ENCODE measurements at places on chromosomes 7 and 10.

DNA sequence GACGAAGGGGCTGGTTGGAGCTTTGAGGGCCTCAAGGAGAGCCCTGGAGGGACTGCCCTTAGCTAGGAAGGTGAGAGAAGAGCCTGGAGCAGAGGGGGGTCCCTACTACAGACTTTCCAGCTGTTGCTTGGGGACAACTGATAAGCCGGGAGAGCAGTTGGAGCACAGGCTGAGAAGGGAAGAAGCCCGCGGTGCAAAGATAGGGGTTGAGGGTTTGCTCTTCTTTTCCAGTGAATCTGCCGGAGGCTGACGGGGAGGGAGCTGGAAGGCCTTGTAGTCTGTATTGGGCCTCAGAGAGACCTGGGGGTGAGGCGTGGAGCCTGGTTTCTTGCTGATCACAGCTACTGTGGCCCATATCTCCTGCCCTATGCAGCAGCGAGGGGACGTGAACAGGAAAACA, 23.7 kb downstream of the CYP26A1 start:
- no peak for DNase-seq

DNA sequence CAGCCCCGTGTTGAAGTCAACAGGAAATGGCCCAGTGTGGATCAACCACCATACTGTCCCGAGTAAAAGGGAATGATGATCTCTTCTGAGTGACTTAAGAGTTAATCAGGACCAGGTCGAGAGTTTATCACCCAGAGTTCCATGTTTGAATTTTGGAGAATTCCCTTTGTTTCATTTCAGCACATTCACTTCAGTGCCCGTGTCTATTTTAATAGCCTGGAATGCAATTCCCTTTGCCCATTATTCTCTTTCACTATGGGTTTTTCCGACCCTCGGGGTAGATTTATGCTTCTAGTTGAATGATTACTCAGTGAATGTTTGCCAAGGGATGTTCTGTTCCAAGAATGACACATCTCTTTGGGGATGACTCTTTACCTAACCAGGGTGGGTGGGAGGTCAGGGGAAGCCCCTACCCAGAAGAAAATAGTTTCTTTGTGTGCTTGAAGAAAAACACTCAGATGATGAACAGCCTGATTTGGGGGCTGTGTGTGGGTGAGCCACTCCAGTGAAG, 594.9 kb downstream of the INHBA start:
- DNase-seq, result no peak

GRCh38 chr7:138661069-138661635, 40.0 kb downstream of the SVOPL start:
- no peak for DNase-seq

DNA sequence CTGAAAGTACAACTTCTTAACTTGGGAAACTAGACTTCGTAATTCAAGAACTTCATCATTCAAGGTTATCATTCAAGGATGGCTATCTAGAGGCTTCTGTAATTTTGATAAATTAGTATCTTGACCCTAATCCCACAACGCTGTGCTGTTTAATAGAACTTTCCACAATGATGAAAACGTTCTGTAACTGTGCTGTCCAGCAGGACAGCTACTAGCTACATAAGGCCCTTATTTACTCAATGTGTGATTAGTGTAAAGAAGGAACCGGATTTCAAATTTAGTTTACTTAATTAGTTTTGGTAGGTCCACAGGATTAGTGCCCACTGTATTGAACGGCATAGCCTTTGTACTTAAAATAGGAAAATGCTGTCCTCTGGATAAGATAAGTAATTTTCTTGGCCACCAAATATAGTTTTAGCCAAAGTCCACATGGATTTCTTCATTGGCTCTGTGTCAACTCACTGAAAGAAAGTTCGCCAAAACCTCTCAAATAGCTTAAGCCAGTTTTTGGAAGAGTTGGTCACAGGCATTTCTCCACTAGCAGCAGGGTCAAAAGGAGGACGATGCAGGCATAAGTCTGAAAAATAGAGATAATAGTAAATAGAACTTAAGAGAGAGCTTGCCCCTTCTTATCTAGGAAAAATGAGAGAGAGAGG, 17.3 kb downstream of the DGKI start:
- no peak for DNase-seq

DNA sequence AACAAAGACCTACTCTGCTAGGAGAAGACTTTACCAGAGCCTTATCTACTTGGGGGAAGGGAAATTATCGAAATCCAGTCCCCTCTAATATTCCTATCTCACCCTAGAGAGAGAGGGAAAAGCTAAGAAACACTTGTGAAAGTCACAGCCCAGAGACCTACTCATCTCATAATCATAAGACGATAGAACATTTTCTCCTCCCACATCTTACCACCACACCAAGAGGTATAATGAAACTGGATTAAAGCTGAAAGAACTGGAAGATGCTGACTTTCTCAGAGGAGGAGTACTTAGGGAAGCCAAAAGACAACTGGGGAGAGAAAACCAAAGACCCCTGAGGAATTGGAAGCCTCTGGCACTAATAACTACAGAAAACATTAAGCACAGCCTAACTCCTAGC, 10.8 kb upstream of the CPA5 start:
- DNase-seq, result no peak

DNA sequence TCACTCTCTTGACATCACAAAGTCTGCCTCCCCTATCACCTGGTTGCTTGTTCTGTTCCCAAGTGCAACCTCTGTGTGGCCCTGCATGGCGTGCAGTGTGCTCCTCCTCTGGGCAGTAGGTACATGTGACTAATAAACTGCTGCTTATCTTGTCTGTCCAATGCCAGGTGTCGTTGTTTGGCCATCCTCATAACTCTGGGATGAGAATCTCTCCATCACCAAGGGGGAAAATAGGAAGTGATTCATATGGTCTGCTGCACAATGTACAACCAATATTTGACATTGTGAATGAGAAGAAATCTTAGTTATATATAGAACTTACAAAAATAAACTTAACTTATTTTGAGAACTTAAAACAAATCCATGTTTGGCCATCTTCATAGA, 135.2 kb downstream of the INHBA start:
- no peak for DNase-seq

DNA sequence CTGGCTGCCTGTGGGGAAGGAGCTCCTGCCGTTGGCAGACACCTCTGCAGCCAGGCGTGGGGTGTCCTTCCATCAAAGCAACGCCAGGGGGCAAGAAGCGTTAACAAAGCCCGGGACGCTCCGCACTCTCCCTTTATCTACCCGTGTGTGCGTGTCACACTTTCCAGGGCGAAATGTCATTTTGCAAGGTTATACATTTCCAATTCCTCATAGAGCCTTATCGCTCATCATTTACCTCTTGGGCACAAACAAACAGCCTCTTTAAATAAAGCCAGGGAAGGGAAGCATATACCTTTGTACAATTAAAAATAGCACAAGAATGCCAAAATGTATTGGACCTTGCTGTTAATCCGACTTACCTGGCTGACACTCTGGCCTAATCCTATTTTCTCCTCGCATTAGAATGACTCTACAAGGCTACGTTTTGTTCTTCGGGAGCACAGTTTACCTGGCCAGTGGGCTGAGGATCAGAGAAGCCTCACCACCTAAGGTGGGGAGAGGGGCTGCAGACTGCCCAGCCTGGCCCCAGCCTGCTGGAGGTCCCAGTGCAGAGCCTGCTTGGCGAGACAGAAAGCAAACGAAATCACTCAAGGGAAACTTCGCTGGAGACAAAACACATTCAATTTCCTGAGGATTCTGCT, 77.6 kb upstream of the EN2 start:
- DNase-seq, result peak; percentile 78
